ENCODE measurements at places on chromosomes 6 and 20.

DNA sequence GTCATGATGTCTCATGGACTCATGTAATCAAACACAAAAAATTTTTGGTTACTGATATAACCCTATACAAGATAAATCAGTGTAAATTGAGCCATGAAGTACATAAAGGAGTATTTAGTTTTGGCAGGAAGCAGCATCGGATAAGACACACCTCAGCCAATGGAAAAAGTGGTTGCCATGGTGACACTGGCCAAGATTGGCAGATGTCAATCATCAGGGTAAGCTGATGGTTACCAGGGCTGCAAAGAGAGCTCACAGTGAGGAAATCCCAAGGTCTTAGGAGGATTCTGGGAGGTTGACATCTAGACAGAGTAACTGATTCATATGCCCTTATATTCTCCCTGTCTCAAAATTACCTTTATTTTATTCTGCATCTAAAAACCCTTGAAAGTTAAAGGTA lies 203.8 kb upstream of the PCSK2 start:
- DNase-seq = no peak

- no peak for DNase-seq
Measured at GRCh38 chr6:124319410-124319809, 515.7 kb downstream of the NKAIN2 start.

DNA sequence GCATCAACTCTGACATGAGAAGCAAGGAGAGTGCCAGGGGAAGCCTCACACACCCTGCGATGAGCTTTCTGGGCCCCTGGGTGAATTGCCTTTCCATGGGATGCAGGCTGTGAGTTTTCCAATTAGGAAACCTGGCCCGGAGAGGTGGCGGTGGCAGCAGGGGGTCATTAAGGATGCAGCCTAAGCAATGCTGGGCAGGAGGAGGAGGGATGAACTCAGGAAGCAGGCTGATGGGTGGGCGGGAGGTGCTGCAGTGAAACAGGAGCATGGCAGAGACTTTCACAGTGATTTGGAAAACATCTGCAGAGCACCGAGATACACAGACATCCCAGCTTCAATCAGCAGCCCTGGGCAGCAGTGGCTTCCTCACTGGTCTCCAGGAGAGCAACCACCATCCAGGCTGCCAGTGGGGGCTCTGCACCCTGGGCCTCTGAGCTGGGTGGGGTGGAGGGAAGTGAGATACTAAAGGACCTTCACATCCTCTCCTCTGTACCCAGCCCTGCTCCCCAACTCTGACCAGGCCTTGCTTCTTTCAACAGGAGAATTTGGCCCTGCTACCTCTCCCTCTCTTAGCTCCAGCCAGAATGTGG lies 44.9 kb downstream of the LRFN2 start:
- no peak for DNase-seq

GRCh38 chr6:24284006-24284405 lies 73.9 kb downstream of the DCDC2 start:
- no peak for DNase-seq

DNA sequence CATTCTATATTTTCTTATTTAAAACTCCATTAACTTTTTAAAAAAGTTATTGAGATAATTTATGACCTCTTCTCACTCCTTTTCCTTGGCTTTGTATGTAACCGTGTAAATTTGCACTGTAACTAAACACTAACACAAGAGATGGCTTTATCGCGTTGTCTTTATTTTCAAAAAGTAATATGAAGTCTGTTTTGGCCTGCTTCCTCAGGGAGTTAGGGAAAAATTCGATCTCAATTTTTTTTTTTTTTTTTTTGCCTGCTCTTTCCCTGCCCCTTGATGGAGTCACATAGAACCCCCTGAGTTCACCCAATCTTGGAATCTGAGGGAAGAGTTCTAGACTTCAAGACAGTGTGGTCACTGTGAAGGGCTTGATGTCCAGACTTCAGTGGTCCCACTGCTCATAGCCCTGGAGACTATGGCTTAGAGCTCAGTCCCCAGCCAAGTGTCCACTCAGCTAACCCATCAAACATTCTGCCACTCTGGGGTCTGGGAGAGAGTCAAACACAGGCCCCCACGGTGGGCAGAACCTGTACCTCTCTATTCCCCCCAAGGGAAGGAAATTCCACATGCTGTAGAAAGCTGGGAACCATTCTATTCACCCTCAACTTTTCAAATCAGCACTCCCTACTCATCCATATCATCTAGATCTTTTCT lies 15.7 kb upstream of the TBC1D22B start:
- DNase-seq = no peak

GRCh38 chr20:32792316-32792715 lies 27.4 kb upstream of the MAPRE1 start:
- DNase-seq = peak; percentile 42

- DNase-seq = no peak
Measured at GRCh38 chr6:11042025-11042749, 1.9 kb downstream of the ELOVL2 start.

DNA sequence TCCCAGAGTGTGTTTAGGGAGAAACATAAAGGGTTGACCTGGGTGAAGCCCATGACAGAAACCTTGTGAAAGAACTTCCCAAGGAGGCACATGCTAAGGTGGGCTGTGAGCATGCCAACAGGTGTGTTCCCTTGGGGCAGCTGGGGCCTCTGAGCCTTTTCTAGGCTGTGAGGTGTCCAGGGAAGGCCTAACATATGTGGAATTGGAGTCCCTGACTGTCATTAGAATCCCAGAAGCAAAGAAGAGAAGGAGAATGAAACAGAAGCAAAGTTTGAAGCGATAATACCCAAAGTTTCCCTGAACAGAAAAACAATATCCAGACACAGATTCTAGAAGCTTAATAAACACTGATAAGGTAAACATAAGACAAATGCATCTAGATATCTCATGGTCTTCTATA lies 143.3 kb downstream of the CD83 start:
- DNase-seq = no peak

DNA sequence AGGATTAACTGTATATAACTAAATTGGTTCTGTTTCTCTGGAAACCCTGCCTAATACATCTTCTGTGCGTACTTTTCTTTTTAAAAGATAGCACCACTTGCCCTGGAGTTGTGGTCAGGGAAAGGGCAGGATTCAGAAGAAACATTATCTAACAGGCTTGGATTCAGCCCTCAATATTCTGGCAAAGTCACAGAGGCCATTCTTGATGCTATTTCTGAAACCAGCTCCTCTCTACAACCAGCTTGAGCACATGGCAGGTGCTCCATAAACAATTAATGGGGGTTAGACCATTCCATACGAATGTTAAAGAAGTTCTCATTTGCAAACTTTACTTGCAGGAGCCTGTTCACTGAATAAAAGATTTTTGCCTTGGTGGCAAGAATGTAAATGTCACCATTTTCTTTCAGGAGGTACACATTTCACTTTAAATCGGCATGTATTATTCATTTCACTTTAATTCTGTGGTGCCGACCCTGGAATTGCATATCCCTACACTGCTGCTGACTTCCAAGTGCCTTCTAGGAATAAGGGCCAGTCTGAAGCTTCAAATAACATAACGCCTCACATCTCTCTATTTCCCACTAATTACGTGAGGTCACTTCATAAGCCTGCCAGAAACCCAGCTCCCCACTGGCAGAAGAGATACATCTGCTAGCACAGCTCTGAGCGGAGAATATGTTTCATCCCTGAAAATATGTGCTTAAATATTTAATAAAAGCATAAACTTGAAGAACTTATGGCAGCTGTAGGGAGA lies 248.7 kb downstream of the ADGRG6 start:
- no peak for DNase-seq

Measured in activated T-cell treated with anti-CD3 and anti-CD28 coated beads, Interleukin-2, amount 50 U/mL, for 48 hours (primary cell).